ENCODE measurements at places on chromosomes 4 and X. TPM values are rescaled to one million over a fixed set of nuclear protein-coding genes. Genes with fewer than 3 reads are reported as not detected.

The CT45A2 gene
- polyA plus RNA-seq: not detected

DNA sequence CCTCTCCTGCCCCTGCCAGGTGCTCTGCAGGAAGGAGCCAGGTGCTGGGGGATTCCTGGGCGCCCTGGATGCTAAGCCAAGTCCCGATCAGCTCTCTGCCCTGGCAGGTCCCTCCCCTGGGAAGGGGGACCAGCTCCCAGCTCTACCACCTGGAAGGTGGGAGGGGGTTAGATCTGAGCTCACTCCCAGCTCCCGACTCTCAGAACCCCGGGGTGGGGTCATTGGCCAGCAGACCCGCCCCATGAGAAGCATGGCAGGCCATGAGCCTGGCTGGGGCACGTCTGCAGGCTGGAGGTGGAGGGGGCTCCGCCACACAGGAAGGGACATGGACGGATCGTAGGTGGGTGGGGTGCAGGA, 83.4 kb upstream of the NKX1-1 start:
- no peak for DNase-seq

The FRMD7 gene
- not detected for polyA plus RNA-seq

GRCh38 chr4:34845926-34846325, 1398.4 kb downstream of the ARAP2 start:
- DNase-seq: no peak

GRCh38 chrX:150615356-150615755, 46.9 kb downstream of the MTM1 start:
- DNase-seq: no peak

The CXCL5 gene
- polyA plus RNA-seq: 0.30 TPM

The CD40LG gene
- 0.81 TPM for polyA plus RNA-seq

DNA sequence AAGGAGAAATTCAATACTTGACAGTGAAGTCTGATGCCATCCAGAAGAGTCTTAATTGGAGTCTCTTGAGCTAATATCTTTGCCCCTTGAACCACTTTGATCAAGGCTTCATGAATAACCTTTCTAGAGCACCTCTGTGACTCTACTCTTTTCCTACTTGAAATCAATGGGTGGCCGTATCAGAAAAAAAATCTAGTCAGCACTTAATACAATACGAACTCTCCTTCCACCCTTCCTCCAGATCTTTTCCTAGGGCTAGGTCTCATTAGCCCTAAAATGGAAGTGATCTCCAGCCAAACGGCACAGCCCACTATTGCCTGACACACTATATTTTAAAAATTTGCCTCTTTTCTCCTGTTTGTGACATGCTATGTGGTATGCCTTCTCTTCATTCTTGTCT, 129.6 kb upstream of the TLL1 start:
- no peak for DNase-seq

GRCh38 chr4:66404141-66404540, 733.9 kb upstream of the EPHA5 start:
- DNase-seq: no peak

The ARHGAP36 gene
- polyA plus RNA-seq: 0.70 TPM

GRCh38 chrX:252244-252956, 28.8 kb upstream of the PLCXD1 start:
- no peak for DNase-seq

The CPLX1 gene
- polyA plus RNA-seq: 2.8 TPM

DNA sequence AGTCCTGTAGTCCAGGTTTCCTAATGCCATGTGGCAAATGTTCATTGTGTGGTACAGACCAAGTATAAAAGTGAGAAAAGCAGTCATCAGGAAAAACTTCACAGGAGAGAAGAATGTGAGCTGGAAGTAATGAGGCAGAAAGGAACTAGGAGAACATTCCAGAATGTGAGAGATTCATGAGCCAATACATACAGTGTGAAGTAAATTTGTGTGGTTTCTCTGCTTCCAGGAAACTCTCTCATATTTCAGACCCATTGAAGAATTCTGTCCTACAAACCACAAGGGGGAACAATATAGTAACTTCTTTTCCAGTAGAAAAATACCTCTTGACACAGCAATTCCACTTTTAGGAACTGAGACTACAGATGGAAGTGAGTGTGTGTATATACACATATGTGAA, 136.5 kb downstream of the RNF150 start:
- no peak for DNase-seq

GRCh38 chr4:41258783-41259182, 2.1 kb downstream of the UCHL1 start:
- peak; percentile 4 for DNase-seq

- DNase-seq: no peak
Measured at GRCh38 chr4:70614184-70614555, 14.4 kb upstream of the ENAM start.

DNA sequence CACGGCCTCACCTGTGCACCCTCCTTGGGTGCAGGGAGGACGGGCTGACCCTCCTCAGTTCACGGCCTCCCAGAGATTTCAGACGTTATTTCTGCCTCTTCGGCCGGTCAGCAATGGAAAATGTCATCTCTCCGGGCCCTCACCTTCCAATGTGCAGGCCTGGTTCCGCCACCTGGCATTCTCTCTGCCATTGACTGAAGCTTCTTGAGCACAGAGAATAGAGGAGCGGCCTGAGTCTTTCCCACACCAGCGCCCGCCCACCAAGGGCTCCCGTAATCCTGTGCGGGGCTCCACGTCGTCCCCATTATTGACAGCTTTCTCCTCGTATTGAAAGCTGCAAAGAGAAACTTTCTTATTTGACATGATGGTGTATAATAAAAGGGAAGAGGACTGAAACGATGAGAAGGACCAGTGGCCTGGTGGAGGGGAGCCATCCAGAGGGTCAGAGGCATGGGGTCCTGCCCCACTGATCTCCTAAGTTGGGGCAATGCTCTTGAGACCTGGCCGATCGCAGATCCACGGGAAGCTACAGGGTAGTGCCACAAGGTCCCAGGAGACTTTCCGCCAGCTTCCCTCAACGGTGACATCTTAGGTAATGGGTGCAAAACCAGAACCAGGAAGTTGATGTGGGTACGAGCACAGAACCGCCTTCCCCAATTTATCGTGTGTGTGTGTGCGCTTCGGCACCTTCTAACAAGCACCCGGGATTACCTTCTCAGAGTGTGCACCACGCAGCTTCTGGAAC, 20.6 kb downstream of the HTRA3 start:
- DNase-seq: no peak

DNA sequence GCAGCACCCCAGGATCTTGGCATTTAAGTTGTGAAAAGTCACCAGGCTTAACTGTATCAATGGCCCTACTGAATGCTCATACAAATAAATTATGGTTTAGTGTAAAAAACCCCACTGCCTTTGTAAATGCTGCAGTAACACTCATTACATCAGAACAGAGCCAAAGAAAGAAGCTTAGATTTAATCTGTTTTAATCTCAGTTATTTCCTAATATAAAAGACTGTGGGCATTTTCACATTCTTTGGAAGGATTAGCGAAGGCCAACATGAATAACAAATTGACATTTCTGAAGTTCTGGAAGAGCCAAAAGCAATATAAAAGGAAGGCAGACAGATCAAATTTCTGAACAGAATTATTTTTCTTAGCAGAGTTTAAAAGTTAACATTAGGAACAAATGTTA, 140.0 kb upstream of the HCCS start:
- no peak for DNase-seq

DNA sequence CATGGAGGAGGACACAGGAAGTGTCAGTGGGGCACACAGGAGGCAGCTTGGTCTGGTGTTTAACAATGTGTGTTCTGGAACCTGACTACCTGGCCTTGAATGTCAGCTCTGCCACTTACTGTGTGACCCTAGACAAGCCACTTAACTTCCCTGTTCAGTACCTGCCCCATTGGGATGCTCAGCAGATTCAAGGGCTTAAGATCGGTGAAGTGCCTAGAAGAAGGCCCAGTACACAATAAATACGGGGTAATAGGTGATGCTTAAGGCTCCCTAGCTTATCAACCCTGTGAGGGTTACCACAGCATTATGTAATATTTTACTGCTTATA, 1.6 kb upstream of the CHIC2 start:
- DNase-seq: no peak

DNA sequence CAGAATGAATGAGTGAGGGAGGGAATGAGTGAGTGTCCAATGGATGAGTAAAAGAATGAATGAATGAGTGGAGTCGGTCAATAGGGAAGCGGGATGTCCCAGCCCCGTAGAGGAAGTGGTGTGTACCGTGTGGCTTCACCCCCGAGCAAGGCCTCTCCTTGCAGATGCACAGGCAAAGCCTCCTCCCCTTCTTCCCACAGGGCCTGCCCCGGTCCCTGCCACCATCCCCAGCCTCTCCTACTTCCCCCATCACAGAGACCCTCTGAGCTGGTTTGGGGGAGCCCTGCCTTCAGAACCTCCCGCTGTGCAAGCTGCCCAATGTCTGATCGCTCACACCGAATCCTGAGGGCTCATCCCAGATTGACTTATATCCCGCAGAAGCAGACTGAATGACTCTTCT, 13.6 kb downstream of the HTRA3 start:
- DNase-seq: no peak

The PDLIM3 gene
- 28.2 TPM for polyA plus RNA-seq

DNA sequence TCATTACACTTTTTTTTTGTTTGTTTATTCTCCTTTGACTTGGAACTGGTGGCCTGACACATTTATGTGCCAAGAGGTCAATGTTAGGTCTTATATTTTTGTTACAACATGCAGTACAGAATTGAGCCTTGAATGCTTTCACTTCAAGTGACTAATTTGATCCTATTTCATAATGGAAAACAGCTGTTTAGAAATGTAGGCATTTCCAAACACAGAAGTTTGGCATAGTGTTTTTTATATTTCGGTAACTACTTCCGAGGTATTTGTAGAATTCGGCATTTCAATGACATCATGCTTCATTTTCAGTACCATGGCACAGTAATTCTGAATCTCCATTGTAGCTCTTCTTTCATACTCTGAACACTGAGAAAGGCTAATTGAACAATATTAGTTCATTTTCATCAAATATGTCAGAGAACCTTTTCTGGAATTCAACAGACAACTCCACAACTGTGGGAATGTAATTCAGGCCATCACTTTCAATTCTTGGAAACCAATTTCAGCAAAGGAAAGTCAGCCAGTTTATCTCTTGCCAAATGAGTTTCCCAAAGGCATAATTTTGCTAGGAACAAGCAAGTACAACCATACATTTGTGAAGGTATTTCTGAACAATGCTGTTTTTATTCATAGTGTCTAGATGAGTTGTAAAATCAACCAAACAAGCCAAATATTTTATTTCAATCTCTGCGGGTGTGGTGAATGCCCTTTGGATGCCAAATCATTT, 11.4 kb downstream of the FAM120C start:
- DNase-seq: no peak

DNA sequence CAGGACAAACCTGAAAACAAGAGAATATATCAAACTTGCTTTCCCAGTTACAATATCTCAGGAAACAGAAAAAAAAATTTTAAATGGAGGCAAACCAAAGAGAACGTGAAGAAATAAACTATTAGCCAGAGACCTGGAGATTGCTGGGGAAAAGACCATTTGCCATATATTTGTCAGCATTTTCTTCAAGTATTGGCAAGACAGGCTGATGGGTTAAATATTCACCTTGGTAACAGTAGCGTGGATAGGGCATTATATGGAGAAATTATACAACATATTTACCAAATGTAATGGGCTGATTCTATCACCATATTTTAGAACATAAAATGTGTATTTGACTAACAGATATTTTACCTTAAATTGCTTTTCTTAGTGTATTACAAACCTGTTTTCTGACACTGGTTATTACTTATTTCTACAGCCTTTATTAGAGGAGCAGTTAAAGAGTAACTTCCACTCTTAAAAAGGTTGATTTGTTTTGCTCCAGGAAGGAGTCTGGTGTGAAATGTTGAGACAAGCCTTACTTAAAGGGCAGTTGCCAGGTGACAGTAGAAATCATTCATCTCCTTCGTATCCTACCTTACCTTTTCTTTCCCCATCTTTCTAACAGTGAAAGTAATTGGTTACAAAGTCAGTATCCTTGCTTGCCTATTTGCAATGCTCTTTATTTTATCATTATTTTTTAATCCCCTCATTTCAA, 575.5 kb downstream of the GBA3 start:
- no peak for DNase-seq

- DNase-seq: no peak
Measured at GRCh38 chr4:3246458-3247398, 2.2 kb upstream of the MSANTD1 start.

The MAGEA11 gene
- not detected for polyA plus RNA-seq

- DNase-seq: no peak
Measured at GRCh38 chr4:182235021-182235795, 8.0 kb upstream of the TENM3 start.

DNA sequence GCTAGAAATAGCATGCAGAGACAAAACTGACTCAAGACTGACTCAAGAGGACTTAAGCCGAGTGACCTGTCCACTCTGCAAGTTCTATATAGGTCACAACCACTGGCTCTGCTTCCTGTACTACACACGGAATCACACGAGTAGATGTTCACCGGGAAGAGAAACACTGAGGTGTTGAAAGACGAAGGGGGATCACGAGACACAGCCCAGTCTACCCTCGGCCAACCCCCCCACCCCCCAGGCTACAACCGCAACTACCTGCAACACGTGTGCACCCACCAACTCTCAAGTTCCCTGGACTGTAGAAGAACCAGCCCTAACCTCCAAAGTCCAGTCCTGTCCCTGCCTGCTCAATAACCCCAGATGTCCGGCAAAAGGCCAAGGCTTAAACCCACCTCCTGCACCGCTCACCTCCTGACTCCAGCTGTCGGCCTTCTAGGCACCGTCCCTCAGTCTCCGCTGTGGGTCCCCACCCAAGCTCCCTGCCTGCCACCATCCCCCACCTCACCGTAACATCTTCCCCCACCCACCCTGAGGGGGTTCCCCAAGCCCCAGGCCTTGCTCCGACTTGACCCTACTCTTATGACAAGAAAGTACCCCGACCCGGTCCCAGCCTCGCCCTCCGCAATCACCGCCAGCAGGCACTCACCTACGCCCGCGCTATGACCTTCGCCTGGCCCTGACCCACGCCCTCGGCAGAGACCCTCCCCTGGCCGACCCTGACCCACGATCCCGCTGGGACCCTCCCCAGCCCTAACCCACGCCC, 739 bp downstream of the GAK start:
- peak; percentile 74 for DNase-seq

DNA sequence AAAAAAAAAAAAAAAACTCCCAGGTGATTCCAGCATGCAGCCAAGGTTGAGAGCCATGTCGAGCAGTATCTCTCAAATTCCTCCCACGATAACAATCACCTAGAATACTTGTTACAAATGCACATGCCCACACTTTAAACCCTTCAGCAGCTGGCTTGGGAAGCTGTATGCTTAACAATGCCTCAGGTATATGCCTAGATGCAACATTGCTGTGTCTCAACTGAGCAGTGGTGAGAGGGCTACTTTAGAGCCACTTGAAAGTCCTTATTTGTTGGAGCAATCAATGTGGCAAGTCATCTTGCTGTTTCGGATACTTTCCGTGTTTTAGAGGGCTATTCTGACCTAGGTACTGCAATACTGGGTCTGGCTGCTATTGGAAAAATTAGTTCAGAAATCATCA, 487.4 kb downstream of the INPP4B start:
- no peak for DNase-seq

The GABRG1 gene
- 0.03 TPM for polyA plus RNA-seq

All from large intestine (tissue), 12 donors.